ENCODE measurements at places on chromosomes 3 and 15.
A peak's percentile ranks its signal among the peaks of the same experiment; 100 is the strongest.

DNA sequence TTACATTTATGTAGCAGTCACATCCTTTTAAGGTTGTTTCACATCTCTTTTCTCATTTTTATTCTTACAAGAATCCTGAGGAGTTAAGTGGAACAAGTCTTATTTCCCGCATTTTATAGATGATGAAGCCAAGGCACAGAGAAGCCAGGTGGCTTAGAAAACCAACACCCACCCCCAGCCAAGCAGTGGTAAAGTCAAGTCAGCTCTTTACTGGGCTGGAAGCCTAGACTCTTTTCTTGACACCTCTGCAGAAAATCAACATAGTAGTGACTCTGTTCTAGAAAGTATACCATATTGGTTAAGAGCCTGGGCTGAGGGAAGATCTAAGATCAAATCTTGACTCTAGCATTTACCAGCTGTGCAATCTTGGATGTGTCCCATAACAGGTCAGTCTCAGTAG lies 195.7 kb downstream of the KCNAB1 start:
- no peak for DNase-seq

DNA sequence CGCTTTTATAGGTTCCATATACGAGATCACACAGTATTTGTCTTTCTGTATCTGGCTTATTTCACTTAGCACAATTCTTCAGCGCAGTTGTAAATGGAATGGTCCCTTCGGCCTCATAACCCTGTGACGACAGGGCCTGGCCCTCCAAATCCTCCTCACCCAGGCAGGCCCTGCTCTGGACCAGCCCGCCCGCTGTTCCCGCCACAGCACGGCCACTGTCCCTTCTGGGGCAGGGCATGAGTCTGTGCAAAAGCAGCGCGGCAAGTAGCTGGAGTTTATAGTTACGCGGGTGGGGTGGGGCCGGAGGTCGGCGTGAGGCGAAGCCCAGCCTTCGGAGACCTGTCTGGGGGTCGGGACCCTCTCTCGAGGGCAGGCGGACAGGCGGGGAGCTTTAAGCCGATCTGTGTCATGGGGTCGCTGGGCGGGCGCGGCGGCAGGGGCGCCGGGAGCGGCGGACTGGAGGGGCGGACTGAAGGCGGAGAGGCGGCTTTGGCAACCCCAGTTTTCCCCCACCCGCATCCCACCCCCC lies 543 bp downstream of the ARPIN start:
- DNase-seq = peak; percentile 23

- no peak for DNase-seq
Measured at GRCh38 chr3:184816614-184817013, 4.6 kb downstream of the VPS8 start.

DNA sequence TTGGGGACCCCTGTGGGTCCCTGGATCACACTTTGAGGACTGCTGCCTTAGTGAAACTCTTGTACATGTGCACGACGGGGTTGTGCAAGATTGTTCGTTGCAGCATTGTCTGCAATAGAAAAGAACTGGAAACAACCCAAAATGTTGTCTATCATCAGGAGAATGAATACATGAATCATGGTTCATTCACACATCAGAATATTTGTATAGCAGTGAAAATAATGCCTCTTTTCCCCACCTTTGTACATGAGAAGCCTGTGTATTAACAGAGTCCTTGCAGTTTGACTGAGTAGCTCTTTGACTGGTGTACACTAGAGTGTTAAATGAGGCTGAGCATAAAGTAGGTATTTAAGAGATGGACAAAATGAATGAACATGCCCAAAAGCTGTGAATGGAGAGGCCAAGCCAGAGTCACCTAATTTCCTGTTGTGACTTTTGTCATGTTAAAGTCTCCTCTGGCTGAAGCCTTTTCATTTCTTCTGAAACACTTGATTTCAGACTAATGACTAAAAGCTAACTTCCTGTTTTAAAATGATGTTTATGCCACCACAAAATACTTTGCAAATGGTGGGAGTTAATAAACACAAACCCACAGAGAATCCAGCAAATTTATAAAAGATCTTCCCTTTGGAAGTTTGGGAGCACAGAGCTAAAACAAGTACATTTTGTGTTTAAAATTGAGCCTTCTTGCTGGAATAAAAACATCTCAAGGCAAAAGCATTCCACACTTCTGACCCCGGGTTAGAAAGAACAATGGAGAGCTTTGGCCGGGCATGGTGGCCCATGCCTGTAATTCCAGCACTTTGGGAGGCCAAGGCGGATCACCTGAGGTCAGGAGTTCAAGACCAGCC lies 20.6 kb upstream of the USP3 start:
- DNase-seq = no peak

GRCh38 chr3:11819146-11819689 lies 27.5 kb downstream of the TAMM41 start:
- DNase-seq = no peak

DNA sequence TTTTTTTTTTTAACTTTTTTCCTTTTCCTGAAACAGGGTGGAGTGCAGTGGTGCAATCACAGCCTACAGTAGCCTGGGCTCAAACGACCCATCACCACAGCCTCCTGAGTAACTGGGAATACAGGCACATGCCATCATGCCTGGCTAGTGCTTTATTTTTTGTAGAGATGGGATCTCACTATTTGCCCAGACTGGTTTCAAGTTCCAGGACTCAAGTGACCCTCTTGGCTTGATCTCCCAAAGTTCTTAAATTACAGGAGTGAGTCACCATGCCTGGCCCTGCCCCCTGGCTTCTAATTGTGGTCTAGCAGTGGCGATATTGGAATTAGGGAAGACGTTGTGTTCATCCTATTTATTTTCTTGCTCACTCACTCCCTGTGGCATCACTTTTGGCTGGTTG lies 1138.4 kb downstream of the SI start:
- no peak for DNase-seq

DNA sequence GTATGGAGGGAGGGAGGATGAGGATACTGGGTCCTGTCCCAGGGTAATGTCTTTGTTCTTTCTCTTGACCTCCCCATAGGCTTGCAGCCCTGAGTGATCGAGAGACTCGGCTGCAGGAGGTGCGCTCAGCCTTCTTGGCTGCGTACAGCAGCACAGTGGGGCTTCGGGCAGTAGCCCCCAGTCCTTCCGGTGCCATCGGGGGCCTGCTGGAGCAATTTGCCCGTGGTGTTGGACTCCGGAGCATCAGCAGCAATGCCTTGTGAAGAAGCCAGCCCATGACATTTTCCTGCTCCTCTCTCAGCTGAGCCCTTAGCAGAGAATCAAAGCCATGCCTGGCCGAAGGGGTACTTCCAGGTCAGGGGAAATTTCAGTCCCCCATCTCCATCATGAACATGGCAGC lies 1.9 kb upstream of the CPNE9 start:
- DNase-seq = no peak

GRCh38 chr15:81853150-81853748 lies 192.6 kb downstream of the MEX3B start:
- no peak for DNase-seq

DNA sequence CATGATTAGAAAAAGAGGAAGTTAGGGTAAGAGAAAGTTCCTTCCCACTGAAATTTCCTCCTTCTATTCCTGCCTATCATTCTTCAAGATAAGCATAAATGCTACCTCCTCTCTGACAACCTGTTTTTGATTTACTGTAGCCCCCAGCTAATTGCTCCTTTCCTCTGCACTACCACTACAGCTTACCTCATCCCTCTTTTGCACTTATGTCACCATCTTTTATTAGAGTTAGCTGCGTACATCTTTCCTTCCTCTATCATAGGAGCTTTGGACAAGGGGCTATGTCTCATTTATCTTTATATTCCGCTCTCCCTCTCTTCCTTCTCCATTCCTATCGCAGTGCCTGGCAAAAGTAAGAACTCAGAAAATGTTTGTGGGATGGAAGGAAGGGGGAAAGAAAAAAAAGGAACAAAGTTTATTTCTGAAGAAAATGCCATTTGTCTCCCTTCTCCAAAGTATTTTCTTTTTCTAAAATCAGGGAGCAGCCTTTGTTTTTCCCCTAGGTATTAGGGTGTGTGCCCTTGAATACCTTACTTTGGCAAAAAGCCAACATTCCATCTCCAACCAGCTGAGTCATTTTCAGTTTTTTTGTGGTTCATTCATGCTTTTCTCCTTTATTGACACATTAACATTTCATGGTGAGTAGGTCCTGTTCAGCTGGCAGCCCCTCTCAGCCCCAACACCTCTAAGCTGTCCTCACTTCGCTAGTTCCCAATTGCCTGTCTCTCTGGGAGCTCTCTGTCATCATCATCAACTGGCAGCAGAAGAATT lies 87.6 kb upstream of the SOX2 start:
- no peak for DNase-seq

DNA sequence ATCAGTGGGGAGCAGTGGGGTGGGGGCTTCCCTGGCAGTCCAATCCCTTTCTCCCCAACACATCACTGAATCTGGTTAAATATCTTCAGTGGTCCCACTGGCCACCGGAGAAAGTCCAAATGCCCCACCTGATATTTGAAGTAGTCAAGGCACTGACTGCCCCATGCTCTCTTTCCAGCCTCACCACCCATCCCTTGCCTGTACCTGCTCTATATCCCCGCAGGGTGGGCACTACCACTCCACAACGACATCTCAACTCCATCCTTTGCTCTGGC lies 101.7 kb downstream of the DAPK2 start:
- DNase-seq = no peak

DNA sequence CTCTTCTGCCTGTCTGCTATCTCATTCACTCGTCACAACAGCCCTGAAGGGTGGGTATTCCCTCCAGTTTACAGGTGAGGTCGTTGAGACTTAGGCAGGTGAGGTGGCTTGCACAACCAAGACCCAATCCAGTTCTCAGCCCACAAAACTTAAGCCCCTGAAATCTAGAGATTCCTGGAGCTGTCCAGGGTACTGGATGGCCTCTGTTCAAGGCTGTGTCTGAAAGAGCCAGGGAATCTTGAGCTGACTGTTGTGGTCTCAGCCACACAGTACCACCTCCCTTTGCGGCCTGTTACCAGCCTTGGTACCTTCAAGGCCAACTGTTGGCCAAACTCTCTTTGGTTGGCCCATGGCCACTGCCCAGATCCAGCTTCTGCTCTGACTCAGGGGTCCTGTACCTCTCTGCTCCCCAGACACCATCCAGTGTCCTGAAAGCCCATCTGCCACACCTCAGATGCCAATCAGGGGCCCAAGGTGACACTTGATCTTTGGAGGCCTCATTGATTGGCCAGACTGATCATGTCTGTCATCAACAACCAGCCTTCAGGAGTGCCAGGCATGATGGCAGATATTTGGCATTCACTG lies 10.9 kb upstream of the FAM107A start:
- no peak for DNase-seq

GRCh38 chr3:2944628-2945027 lies 165.5 kb downstream of the IL5RA start:
- no peak for DNase-seq

DNA sequence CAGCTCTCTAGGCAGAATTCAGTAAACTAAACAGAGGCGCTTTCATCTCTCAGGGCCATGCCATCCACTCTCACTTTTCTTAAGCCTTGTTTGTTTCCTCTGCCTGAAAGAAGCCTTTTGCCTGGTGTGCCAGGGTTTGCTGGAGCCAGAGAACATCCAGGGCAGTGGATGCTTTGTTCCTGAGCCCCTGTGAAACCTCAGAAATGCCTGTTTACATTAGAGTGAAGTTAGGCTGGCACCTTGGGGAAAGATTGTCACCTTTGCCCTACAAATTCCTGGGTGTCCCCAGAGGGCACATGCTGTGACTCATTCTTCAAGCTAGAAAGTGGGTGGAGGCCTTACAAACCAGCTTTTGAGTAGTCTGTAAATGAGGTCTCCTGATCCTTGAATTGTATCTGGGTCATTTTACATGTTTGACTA lies 10.7 kb upstream of the TRAK1 start:
- no peak for DNase-seq

DNA sequence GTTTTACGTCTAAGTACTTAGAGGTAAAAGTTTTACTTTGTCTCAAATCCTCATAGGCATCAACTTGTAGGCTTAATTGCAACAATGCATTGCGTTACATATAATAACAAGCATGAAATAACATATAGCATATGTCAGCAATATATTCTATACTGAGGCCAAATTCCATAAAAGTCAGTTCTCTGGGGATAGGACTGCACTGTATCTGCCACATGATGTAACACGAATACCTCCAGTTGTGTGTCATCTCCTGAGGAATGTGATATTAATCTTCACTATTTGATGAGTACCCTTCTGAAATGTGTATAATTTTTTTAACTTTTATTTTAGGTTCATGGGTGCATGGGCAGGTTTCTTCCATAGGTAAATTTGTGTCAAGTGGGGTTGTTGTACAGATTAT lies 126.4 kb downstream of the IMPG2 start:
- no peak for DNase-seq

DNA sequence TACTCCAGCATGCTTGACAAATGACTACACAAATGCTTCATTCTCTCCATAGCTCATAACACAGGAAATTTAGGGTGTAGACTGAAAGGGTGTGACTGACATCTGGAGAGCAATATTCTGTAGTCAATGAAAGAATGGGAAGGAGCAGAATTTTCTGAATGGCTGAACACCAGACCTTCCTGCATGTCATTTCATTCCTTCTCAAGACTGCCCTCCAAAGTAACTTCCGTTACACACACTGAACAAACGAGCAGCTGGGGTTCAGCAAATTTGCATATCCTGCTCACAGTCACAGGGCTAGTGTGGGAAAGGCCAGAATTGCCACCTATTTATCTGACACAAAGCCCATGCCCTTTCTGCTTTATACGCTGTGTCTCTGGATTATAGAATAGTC lies 325.0 kb upstream of the CFAP20DC start:
- DNase-seq = no peak

GRCh38 chr3:185632996-185633395 lies 46.9 kb downstream of the SENP2 start:
- DNase-seq = no peak

DNA sequence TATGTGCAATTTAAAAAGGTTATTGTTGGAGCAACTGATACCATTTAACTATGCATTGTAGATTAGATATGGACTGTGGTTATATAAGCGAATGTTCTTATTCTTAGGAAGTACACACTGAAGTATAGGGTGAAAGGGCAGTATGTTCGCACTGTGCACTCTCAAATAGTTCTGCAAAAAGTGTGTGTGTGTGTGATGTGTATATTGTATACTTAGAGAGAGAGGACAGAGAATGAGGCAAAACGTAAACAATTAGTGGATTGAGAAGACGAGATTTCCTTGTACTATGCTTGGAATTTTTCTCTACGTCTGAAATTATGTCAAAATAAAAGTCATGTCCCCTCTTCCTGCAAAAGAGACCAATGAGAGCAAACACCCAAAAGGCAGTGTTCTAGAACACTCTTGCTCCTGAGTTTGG lies 30.4 kb downstream of the LSM3 start:
- no peak for DNase-seq

GRCh38 chr3:192566706-192567290 lies 160.5 kb downstream of the FGF12 start:
- peak; percentile 81 for DNase-seq

- DNase-seq = no peak
Measured at GRCh38 chr3:88640581-88640980, 466.8 kb upstream of the EPHA3 start.

- no peak for DNase-seq
Measured at GRCh38 chr3:177646749-177647148, 449.5 kb upstream of the TBL1XR1 start.

DNA sequence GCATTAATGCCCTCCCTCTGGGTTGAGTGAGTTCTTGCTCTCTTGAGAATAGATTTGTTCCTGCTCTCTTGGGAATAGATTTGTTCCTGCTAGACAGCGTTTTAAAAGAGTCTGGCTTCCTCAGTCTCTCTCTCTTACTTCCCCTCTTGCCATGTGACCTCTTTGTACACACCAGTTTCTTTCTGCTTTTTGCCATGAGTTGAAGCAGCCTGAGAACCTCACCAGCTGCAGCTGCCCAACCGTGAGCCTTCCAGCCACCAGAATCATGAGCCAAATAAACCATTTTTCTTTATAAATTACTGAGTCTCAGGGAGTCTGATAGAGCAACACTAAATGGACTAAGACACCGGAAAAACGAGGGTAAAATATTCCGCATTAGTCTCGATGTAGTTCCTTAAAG lies 253.6 kb downstream of the CNTN6 start:
- no peak for DNase-seq

Measured in heart right ventricle (tissue), 16 donors.